ENCODE measurements at places on chromosomes 6 and 20.

- DNase-seq = no peak
Observed at GRCh38 chr20:48034751-48035150, 249.5 kb upstream of the SULF2 start.

GRCh38 chr6:154932515-154933027, 62.5 kb upstream of the TIAM2 start:
- no peak for DNase-seq

DNA sequence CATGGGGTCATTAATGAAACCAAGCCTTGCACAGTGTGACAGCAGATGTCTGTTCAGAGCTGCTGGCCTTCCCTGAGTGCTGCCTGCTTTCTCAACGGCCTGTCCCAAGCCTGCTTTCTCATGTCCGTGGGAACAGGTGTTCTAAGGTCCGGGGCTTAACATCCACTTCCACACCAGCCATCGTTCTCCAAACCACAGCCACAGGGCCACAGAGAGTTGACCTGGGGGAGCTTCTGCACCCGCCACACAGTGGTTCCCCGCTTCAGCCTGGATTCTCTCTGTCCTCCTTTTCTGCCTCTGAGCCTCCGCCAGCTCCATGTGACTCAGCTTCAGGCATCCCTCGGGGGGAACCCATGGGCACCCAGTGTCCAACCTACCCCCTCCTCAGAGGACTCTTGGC, 26.9 kb upstream of the PPP1R3G start:
- DNase-seq = no peak

DNA sequence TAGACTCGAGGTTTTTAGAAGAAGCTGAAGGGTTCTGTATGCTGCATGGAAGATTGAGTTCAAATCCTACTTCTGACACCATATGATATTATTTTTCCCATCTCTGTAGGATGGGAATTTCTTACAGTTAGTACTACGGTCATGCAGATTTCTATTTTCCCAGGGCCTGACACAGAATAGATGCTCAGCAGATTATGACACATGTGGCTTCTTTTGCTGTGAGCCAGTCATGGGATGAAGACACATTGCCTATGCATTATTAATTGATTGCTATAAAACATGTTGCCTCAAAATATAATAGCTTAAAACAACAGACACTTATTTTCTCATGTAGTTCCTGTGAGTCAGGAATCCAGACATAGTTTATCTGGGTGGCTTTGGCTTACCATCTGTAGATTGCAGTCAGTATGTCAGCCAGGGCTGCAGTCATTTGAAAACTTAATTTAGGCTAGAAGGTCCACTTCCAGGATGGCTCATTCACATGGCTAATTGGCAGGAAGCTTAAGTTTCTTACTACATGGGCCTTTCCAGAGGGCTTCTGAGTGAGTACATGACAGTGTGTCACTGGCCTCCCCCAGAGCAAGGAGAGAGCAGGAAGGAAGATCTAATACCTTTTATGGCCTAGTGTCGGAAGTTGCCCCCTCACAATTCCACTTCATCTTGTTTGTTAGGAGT, 29.5 kb downstream of the TOP1 start:
- DNase-seq = no peak

- no peak for DNase-seq
Observed at GRCh38 chr20:60143261-60143842, 185.1 kb downstream of the CDH26 start.

DNA sequence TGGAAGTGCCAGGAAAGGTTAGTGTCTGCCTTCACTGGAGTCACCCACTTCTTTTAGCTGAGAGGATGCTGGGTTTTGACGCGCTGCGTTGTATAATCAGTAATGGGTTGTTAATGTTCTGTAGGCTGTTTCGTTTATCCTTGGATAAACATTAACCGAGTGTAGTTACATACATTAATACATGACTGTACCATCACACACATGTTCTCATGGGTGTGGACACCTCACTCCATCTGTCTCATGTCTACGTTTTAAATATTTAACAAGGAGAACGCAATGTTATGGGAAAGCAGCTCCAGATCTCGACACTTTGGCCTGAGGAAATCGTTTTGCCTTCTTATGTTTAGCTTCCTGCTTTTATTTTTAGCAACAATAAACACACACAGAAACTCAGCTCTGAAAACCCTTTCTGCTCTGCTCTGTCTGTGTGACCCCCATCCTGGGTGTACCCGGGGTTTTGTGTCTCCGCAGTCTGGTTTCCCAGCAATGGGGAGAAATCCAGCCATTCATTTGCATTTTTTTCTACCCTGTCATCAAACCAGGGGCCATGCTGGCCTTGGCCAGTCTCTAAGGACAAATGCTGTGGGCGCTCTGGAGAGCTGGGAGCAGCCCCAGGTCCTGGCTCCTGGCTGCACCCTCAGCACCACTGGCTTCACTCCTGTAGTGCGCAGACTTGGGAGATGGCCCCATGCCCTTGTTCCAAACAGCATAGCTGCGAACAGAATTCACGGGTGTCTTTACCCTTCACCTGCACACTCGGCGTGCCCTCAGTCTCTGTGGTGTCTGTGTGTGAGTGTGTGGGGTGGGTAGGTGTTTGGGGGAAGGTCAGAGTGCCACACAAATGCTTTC, 110.8 kb downstream of the ERMARD start:
- no peak for DNase-seq

GRCh38 chr6:125963817-125964216, 7.2 kb downstream of the HINT3 start:
- no peak for DNase-seq

- no peak for DNase-seq
Observed at GRCh38 chr6:1325461-1326309, 13.8 kb downstream of the FOXQ1 start.

DNA sequence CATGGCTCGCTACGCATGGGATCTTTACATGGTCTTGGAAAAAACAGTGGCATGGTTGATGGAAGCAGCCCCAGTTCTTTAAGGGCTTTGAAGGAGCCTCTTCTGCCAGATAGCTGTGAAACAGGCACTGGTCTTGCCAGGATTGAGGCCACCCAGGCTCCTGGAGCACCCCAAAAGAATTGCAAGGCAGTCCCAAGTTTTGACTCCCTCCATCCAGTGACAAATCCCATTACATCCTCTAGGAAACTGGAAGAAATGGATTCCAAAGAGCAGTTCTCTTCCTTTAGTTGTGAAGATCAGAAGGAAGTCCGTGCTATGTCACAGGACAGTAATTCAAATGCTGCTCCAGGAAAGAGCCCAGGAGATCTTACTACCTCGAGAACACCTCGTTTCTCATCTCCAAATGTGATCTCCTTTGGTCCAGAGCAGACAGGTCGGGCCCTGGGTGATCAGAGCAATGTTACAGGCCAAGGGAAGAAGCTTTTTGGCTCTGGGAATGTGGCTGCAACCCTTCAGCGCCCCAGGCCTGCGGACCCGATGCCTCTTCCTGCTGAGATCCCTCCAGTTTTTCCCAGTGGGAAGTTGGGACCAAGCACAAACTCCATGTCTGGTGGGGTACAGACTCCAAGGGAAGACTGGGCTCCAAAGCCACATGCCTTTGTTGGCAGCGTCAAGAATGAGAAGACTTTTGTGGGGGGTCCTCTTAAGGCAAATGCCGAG, 78.2 kb downstream of the ASXL1 start:
- no peak for DNase-seq

DNA sequence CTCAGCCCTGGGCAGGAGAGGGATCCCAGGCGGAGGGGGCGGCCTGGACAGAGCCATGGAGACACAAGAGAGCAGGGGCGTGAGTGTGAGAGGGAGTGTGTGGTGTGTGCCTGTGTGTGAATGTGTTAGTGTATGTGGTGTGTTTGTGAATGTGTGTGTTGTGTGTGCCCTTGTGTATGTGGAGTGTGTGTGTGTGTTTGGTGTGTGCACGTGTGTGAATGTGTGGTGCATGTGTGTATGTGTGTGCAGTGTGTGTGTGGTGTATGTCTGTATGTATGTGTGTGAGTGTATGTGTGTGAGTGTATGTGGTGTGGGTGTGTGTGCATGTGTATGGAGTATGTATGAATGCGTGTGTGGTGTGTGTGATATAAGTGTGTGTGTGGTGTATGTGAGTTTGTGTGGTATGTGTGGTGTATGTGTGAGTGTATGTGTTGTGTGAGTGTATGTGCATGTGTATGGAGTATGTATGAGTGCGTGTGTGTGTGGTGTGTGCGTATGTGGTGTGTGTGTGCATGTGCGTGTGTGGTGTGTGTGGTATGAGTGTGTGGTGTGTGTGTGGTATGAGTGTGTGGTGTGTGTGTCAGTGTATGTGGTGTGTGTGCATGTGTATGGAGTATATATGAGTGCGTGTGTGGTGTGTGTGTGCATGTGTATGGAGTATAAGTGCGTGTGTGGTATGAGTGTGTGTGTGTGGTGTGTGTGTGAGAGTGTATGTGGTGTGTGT, 175.2 kb upstream of the AFDN start:
- DNase-seq = no peak

DNA sequence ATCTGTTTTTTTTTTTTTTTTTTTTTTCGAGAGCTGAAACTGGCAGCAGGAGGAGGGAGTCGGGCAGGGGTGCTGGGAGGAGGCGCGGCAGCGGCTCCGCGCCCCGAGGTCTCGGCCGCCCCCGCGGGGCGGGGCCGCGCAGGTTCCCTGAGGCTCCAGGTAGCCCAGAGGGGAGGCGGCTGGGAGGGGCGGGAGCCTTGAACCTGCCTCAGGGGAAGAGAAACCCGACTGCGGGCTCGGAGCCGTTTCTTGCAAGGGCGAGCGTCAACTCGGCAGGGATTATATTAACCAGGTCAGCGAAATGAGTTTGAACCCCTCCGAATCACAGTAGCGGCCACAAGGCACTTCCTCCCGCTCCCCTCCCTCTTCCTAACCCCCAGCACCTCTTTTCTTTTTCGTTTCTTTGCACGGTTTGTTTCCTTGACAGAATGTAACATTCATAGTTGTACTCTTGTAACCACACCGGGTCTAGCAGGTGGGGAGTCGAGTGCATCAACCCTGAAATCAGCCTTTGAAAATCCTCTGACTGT, 2.0 kb downstream of the MYB start:
- peak; percentile 32 for DNase-seq

- no peak for DNase-seq
Observed at GRCh38 chr6:123189816-123190215, 193.8 kb downstream of the CLVS2 start.

DNA sequence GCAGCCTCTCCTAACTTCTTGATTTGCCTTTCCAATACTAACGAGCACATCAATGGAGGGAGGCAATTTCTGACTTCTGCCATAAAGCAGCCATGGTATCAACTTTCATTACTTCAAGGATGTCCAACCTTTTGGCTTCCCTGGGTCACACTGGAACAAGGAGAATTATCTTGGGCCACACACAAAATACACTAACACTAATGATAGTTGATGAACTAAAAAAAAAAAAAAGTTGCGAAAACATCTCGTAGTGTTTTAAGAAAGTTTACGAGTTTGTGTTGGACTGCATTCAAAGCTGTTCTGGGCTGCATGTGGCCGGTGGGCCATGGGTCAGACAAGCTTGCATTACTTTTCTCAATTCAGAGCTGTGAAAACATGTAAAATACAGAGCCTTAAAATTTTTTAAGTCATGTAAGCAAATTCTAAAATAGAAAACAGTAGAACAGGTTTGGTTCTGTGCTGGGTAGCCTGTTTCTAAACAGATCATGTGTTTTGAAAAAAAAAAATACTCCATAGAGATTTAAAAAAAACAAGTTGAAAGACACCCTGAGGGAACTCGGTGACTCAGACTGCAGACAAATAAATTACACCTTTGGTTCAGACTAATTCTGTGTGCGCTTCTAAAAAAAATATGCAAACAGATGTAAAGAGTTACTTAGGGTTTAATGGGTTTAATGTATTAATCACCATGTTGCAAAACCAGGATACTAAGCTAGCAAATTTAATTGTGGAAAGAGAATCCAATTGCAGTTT, 43.6 kb upstream of the SLC22A23 start:
- DNase-seq = no peak

- DNase-seq = no peak
Observed at GRCh38 chr6:113338644-113339043, 518.5 kb upstream of the MARCKS start.

DNA sequence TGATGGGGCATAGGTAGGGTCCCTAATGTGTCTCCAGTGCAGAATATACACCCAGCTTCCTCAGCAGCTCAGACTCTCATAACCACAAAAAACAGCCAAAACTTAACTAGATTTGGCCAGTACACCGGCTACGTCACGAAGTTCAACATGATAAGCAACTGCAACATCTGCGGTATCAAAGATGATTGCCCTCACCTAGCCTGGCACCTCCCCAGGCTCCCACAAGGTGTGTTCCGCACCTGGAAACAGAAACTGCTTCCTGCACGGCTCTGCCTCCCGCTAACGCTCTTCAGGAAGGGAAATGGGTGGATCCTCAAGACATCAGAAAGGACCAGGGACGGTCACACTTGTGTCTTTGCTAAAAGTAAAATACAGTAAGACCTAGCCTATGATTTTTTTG, 9.5 kb downstream of the TXNDC5 start:
- DNase-seq = no peak

DNA sequence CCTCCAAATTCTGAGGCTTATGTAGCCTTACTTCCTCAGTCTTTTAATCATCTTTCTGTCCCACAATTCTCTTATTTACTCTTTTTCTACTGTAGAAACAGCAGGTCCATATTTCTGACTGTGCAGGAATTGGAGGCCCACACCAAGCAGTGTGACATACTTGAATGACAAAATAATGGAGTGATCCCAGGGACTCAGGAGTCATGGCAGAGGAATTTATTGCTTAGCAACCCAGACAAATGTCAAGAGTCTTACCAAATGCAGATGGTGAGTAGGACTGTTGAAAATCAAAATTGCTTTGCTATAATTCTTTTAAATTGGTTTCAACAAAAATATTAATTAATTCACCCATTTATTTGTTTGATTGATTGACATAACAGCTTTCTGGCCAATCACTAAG, 59.9 kb downstream of the HTR1B start:
- DNase-seq = no peak

GRCh38 chr6:105474234-105474633, 71.4 kb upstream of the PREP start:
- no peak for DNase-seq

- DNase-seq = no peak
Observed at GRCh38 chr6:14513496-14514393, 396.2 kb downstream of the CD83 start.

DNA sequence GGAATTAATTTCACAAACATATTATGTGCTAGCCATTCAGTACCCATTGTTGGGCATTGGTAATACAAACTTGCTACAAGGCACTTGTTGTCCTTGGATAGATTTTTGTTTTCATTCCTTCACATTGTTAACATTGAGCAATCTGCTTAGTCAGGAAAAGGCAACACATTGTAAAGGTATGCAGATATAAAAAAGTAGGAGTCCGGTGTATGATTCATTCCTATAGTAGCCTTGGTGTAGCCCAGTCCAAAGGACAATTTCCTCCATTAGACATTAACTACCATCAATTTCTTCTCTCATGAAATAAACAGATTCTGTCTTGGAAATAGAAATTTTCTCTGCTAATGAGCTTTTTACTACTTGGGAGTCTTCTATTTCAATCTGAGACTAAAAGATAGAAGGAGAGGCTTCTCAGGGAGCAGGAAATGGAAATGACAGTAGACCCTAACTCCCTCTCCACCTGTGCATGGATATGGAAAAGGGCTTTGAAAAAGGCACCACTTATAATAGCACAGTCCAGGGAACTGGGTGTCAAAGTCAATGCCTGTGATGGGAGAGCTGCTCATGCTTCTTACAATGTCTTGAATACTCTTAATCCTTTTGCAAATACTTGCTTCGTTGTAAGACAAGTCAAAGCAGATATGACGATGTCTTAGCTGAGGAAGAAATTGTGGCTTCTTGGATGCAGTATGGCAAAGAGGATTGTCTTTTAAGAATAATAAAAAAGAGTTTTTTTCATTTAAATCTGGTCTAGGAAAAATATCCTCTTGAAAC, 369.4 kb upstream of the CITED2 start:
- no peak for DNase-seq

All from HuH-7.5 (cell line).